H1 (cell line): ENCODE measurements at places on chromosomes 4 and X.

- no peaks in the 10 kb centered on the region for H3K36me3 ChIP-seq
- H3K4me3 ChIP-seq, result no peak overlapping the region
- no peaks in the 10 kb centered on the region for H3K27me3 ChIP-seq
- no peak overlapping the region for H3K27ac ChIP-seq
- no peak for DNase-seq
- H3K4me1 ChIP-seq, result no peaks in the 10 kb centered on the region
Observed at GRCh38 chr4:129515356-129515755, 419.4 kb downstream of the C4orf33 start.

- H3K36me3 ChIP-seq, result no peaks in the 10 kb centered on the region
- DNase-seq, result no peak
- no peak overlapping the region for H3K27ac ChIP-seq
- H3K4me1 ChIP-seq, result no peaks in the 10 kb centered on the region
- no peak overlapping the region for H3K4me3 ChIP-seq
Observed at GRCh38 chr4:164529058-164529457, 224.9 kb upstream of the SMIM31 start.

- H3K27me3 ChIP-seq, result no peaks in the 10 kb centered on the region
- peak; percentile 64 for DNase-seq
- no peak overlapping the region for H3K27ac ChIP-seq
- no peaks in the 10 kb centered on the region for H3K4me1 ChIP-seq
- H3K4me3 ChIP-seq, result no peak overlapping the region
- H3K36me3 ChIP-seq, result no peaks in the 10 kb centered on the region
Observed at GRCh38 chrX:12497832-12498591, 293.2 kb upstream of the PRPS2 start.

DNA sequence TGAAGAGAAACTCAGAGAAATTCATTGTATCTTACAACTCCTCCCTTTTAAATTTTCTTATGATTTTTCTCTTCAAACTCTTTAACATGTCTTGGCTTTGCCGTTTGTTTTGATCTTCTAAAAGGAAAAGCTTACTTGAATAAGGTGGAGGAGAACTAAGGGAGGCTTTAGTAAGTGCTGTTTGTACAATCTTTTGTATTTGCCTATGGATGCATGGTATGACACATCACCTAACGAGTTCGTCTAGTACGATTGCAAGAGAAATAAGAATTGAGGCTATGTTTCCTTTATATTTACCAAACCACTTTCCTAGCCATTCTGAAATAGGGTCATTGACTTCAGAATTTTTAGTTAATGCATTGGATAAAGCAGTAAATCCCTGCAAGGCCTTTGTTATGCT, 8.4 kb upstream of the BST1 start:
- no peaks in the 10 kb centered on the region for H3K27me3 ChIP-seq
- H3K27ac ChIP-seq, result no peak overlapping the region
- no peaks in the 10 kb centered on the region for H3K36me3 ChIP-seq
- H3K4me1 ChIP-seq, result peaks cover 3% of the 10 kb centered on the region; the same call in 1 of the 2 replicates
- DNase-seq, result no peak

- H3K27ac ChIP-seq, result no peak overlapping the region
- H3K4me3 ChIP-seq, result no peak overlapping the region
- DNase-seq, result no peak
- H3K4me1 ChIP-seq, result no peaks in the 10 kb centered on the region
Observed at GRCh38 chrX:65596270-65597034, 61.9 kb upstream of the LAS1L start.

DNA sequence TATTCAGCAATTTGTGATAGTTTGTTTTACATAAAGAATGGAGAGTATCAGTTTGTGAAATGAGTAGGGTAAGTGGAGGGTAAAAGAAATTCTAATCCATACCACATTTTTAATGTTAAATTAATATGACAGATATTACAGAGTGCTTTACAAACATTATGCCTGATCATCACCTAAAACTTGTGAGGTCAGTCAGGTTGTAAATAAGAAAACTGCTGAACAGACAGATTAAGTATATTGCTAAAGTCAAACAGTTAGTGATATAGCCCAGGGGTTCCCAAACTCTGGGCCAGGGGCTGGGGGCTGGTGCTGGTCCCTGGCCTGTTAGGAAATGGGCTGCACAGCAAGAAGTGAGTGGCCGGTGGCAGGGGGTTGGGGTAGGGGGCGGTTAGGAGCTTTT, 273.6 kb downstream of the TRAM1L1 start:
- no peaks in the 10 kb centered on the region for H3K36me3 ChIP-seq
- H3K4me1 ChIP-seq, result no peaks in the 10 kb centered on the region
- no peaks in the 10 kb centered on the region for H3K27me3 ChIP-seq
- no peak overlapping the region for H3K4me3 ChIP-seq
- H3K27ac ChIP-seq, result no peak overlapping the region

DNA sequence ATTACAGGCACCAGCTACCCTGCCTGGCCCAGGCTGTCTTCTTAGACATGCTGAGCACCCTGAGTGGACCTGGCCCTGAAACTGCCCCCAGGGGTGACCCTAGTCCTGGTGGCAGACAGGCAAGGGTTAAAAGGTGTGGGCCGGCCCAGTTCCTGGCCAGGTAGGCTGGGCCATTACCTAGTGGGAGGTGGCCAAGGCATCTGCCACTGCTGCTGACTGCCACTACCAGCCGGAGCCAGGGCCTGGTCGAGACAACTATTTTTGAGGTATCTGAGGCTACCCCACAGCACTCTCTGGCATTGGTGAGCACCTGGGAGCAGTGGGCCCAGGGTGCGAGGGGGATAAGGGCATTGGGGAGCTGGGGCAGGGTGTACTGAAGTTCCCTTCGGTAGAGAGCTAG, at the start of gene CCDC120:
TSS of gene CCDC120 (plus strand) at position 206 of the 400 bp plus-strand sequence. CDS start 3,043 bp downstream, outside the sequence.
- no peaks in the 10 kb centered on the region for H3K27me3 ChIP-seq
- H3K27ac ChIP-seq, result no peak within 1 kb of the TSS
- DNase-seq, result no peak
- H3K36me3 ChIP-seq, result 0 out of 2 replicates have a peak, but pooled peaks cover 2% of the 10 kb centered on the region

- H3K4me1 ChIP-seq, result no peaks in the 10 kb centered on the region
- H3K4me3 ChIP-seq, result no peak overlapping the region
Observed at GRCh38 chrX:56783450-56783831, 54.4 kb downstream of the NBDY start.

DNA sequence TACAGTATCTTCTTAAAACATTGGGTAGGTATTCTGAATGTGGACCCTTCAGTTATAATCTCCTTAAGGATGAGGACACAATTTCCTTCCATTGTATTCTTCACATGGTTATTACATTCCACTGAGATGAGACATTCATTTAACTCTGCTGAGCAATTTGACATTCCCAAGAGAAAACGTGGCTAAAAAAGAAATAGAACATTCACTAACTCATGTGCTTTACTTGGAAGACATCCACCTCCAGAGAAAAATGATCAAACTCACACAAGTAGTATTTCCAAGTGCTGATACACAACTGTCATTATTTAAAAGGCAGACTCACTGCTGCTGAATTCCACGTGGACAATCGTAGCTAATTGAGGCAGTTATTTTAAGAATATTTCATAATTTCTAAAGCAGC, 227.9 kb upstream of the ANKRD50 start:
- no peaks in the 10 kb centered on the region for H3K27me3 ChIP-seq
- no peak overlapping the region for H3K4me3 ChIP-seq
- DNase-seq, result no peak
- H3K27ac ChIP-seq, result no peak overlapping the region
- no peaks in the 10 kb centered on the region for H3K36me3 ChIP-seq
- peaks cover 6% of the 10 kb centered on the region for H3K4me1 ChIP-seq

- no peaks in the 10 kb centered on the region; the same call in 1 of the 2 replicates for H3K36me3 ChIP-seq
- no peaks in the 10 kb centered on the region for H3K27me3 ChIP-seq
- DNase-seq, result no peak
- H3K4me1 ChIP-seq, result peaks cover 2% of the 10 kb centered on the region; the same call in 1 of the 2 replicates
Observed at GRCh38 chr4:151205722-151206121, 71.2 kb upstream of the PRSS48 start.

- DNase-seq, result no peak
- H3K27ac ChIP-seq, result no peak overlapping the region
- no peak overlapping the region for H3K4me3 ChIP-seq
- no peaks in the 10 kb centered on the region for H3K27me3 ChIP-seq
Observed at GRCh38 chr4:176271749-176272148, 2.7 kb upstream of the ASB5 start.

GRCh38 chr4:100933628-100934027, 413.7 kb downstream of the PPP3CA start:
- H3K36me3 ChIP-seq, result no peaks in the 10 kb centered on the region
- no peak for DNase-seq
- H3K4me1 ChIP-seq, result peaks cover 3% of the 10 kb centered on the region; the same call in 1 of the 2 replicates
- no peak overlapping the region for H3K4me3 ChIP-seq
- no peaks in the 10 kb centered on the region for H3K27me3 ChIP-seq
- H3K27ac ChIP-seq, result no peak overlapping the region

GRCh38 chr4:128803783-128804182, 5.7 kb upstream of the JADE1 start:
- no peaks in the 10 kb centered on the region for H3K27me3 ChIP-seq
- H3K36me3 ChIP-seq, result no peaks in the 10 kb centered on the region
- no peak overlapping the region for H3K4me3 ChIP-seq
- peak overlapping the region; percentile 84; the same call in 1 of the 2 replicates for H3K27ac ChIP-seq

- no peaks in the 10 kb centered on the region for H3K4me1 ChIP-seq
- no peak overlapping the region for H3K4me3 ChIP-seq
- H3K27me3 ChIP-seq, result no peaks in the 10 kb centered on the region
- H3K36me3 ChIP-seq, result no peaks in the 10 kb centered on the region
- no peak for DNase-seq
Observed at GRCh38 chrX:116873671-116874070, 410.9 kb upstream of the CT83 start.

- no peaks in the 10 kb centered on the region; the same call in 1 of the 2 replicates for H3K4me1 ChIP-seq
- no peaks in the 10 kb centered on the region for H3K27me3 ChIP-seq
- H3K4me3 ChIP-seq, result no peak overlapping the region
Observed at GRCh38 chrX:3545901-3546300, 167.5 kb downstream of the PRKX start.

- H3K27ac ChIP-seq, result no peak overlapping the region
- H3K4me3 ChIP-seq, result no peak overlapping the region
- no peaks in the 10 kb centered on the region; the same call in 1 of the 2 replicates for H3K4me1 ChIP-seq
- DNase-seq, result no peak
Observed at GRCh38 chr4:89486042-89486441, 178.4 kb upstream of the GPRIN3 start.

DNA sequence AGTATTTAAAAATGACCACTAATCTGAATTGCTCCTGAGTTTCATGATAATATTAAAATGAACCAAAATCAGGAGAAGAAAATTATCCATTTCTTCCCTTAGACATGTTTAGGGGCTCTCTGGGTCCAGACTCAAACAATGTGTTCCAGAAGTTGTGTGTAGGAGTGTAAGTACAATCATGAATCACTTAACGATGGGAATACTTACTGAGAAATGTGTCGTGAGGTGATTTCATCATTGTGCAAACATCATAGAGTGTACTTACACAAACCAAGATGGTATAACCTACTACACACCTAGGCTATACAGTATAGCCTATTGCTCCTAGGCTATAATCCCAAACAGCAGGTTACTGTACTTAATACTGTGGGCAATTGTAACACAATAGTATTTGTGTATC, 74.8 kb downstream of the STPG2 start:
- H3K27me3 ChIP-seq, result no peaks in the 10 kb centered on the region
- H3K4me3 ChIP-seq, result no peak overlapping the region
- no peak overlapping the region for H3K27ac ChIP-seq

GRCh38 chr4:185809533-185810071, 2.4 kb downstream of the SORBS2 start:
- no peak overlapping the region for H3K4me3 ChIP-seq
- H3K27me3 ChIP-seq, result no peaks in the 10 kb centered on the region
- no peak overlapping the region for H3K27ac ChIP-seq
- no peak for DNase-seq
- no peaks in the 10 kb centered on the region for H3K36me3 ChIP-seq
- H3K4me1 ChIP-seq, result peaks cover 5% of the 10 kb centered on the region

DNA sequence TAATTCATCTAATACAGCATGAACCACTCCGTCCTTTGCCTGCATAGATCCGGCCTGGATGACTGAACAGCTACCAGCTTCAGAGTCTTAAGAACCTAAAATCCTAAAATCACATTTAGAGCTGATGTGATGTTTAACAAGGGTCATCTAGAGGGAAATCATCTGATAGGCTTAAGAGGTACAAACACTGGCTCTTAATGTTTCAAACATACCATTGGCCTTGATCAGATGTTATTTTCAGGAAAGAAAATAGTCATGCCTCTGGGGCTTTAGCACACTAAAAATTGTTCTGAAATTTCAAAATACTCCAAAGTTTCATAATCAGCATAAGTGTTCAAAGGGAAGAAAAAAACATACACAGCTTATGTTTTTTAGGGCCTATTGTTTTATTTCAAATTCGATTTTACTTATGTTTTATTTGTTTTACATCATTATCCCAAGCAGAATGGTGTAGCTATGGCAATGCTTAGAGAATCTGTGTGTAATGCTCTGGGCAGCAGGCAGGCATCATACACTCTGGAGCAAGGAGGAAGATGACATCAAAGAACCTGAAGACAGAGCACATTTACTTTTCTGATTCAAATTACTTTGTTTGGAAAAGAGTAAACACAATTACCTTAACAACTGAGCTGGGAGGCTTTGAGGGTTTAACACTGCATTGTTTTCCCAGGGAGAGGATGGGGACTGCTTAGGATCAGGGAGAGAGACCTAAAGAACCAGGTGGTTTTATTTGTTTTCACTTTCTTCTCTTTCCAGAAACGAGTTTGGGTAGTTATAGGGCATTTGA, 25.3 kb upstream of the LEF1 start:
- H3K4me3 ChIP-seq, result no peak overlapping the region
- peak; percentile 36 for DNase-seq
- peaks cover 34% of the 10 kb centered on the region for H3K27me3 ChIP-seq
- no peaks in the 10 kb centered on the region; the same call in none of the 2 replicates for H3K4me1 ChIP-seq
- H3K27ac ChIP-seq, result no peak overlapping the region

- H3K27ac ChIP-seq, result no peak overlapping the region
- H3K36me3 ChIP-seq, result no peaks in the 10 kb centered on the region
- no peak for DNase-seq
- no peaks in the 10 kb centered on the region for H3K27me3 ChIP-seq
Observed at GRCh38 chr4:133855001-133855400, 346.6 kb downstream of the PABPC4L start.

- H3K4me1 ChIP-seq, result no peaks in the 10 kb centered on the region
- no peak overlapping the region for H3K27ac ChIP-seq
- DNase-seq, result no peak
- no peak overlapping the region for H3K4me3 ChIP-seq
- H3K27me3 ChIP-seq, result no peaks in the 10 kb centered on the region
Observed at GRCh38 chrX:17824980-17825379, 36.1 kb downstream of the RAI2 start.

GRCh38 chrX:110182362-110182761, 135.5 kb downstream of the AMMECR1 start:
- no peaks in the 10 kb centered on the region for H3K27me3 ChIP-seq
- no peaks in the 10 kb centered on the region; the same call in 1 of the 2 replicates for H3K4me1 ChIP-seq
- no peak for DNase-seq
- H3K36me3 ChIP-seq, result no peaks in the 10 kb centered on the region

DNA sequence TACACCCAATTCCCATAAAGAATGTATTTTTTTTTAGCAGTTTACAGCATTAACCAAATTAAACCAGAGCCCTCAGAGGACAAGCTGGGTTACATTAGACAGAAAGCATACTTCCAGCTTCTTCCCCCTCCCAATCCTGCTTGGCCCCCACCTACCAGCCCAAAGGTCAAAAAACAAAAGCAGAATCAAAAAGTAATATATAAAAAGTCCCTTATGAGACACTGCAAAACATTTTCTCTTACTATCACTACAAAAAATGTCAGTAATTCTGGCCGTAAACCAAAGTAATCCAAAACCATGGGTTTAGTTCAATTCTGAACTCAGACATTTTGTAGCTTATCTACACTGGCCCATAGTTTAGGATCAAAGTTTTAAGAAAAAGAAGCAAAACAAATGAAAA, 38.0 kb downstream of the APBB2 start:
- peaks cover 10% of the 10 kb centered on the region; the same call in 1 of the 2 replicates for H3K4me1 ChIP-seq
- no peaks in the 10 kb centered on the region for H3K27me3 ChIP-seq
- H3K4me3 ChIP-seq, result no peak overlapping the region
- no peaks in the 10 kb centered on the region for H3K36me3 ChIP-seq
- DNase-seq, result no peak
- H3K27ac ChIP-seq, result no peak overlapping the region
